A549 treated with RU486 at 1 μM for 4 hours (cell line): ENCODE measurements at places on chromosomes 3 and 15. TPM values are rescaled to one million over a fixed set of nuclear protein-coding genes. Genes with fewer than 3 reads are reported as not detected.

CFAP92 gene
- total RNA-seq = not detected in 5 replicates

SLC15A2 gene
- 0.08 to 0.27 TPM (median 0.26 TPM) in 4 of 5 replicates, not detected in the other for total RNA-seq

SQOR gene
- 70.0 to 86.5 TPM (median 76.1 TPM) in 5 replicates for total RNA-seq

SHC4 gene
- total RNA-seq = 0.74 to 1.3 TPM (median 0.94 TPM) in 5 replicates

ZPLD1 gene
- total RNA-seq = 0.08 TPM in 1 of 5 replicates, not detected in the others

IRAK2 gene
- 26.7 to 32.0 TPM (median 28.4 TPM) in 5 replicates for total RNA-seq

CA12 gene
- total RNA-seq = 147 to 174 TPM (median 164 TPM) in 5 replicates

AP3B2 gene
- total RNA-seq = 0.49 to 1.5 TPM (median 0.71 TPM) in 5 replicates

CELSR3 gene
- 2.7 to 5.3 TPM (median 4.2 TPM) in 5 replicates for total RNA-seq

RARRES1 gene
- 9.2 to 13.4 TPM (median 11.7 TPM) in 5 replicates for total RNA-seq

CYP1A2 gene
- total RNA-seq = not detected in 5 replicates

TRH gene
- total RNA-seq = not detected in 5 replicates

SOX2 gene
- total RNA-seq = 0.76 to 1.0 TPM (median 0.87 TPM) in 5 replicates

FAM81A gene
- 12.7 to 15.3 TPM (median 13.4 TPM) in 5 replicates for total RNA-seq

FGF12 gene
- total RNA-seq = 0.37 to 0.94 TPM (median 0.73 TPM) in 5 replicates

MESP2 gene
- total RNA-seq = 0.26 to 0.67 TPM (median 0.42 TPM) in 5 replicates

PAK6 gene
- 0.11 to 0.87 TPM (median 0.21 TPM) in 5 replicates for total RNA-seq
